ENCODE measurements at places on chromosomes 3 and 15. TPM values are rescaled to one million over a fixed set of nuclear protein-coding genes. Genes with fewer than 3 reads are reported as not detected.

Gene KCNMB3
- 5.9 TPM for total RNA-seq

DNA sequence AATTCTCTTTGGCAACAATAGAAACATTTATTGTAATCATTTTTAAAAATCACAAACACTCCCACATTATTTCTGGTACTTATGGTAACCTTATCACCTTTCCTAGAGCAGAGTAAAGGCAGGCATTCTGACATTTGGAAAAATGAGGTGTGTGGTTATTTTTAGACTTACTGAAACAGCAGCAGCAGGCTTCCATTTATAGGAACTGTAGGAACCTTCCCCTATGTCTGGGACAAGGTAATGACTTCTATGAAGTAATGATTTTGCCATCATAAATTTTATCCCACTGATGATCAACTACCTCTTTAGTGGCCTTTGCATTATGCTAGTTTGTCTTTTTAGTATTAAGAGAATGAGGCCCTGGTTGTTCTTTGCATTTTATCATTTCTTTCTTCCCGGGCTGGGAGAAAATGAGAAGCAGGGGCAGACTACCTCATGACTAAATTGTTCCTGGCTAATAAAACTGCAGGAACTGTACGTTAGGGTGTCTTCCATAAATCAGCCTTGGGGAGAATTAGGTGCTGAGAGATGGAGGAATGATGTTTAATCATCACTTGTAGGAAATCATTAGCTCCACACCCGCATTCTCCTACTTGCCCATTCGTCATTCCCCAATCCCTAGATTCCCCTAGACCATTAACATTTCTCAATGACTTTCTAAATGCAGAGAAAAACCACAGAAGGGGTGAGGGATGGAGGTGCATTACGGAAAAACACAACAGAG is 680.3 kb downstream of the AGBL1 start:
- DNase-seq, result no peak

- DNase-seq, result peak; percentile 69
Observed at GRCh38 chr15:101258238-101259144, 6.6 kb upstream of the CHSY1 start.

GRCh38 chr15:22811640-22812039 is 25.2 kb downstream of the NIPA1 start:
- no peak for DNase-seq

DNA sequence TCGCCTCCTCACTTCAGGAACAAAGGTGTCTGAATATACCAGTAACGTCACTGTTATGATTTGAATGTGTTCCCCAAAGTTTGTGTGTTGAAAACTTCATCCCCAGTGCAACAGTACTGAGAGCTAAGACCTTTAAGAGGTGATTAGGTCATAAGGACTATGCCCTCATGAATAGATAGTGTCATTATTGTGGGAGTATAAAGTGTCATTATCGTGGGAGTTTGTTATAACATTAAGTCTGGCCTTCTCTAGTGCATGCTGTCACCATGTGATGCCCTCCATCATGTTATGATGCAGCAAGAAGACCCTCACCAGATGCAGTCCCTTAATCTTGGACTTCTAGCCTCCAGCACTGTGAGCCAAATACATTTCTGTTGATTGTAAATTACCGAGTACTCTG is 53.7 kb upstream of the TLE3 start:
- no peak for DNase-seq

Measured in ureter (tissue), 1 donor.